Panc1 (cell line): ENCODE measurements at places on chromosomes 2 and 18.
A peak's percentile ranks its signal among the peaks of the same experiment; 100 is the strongest.

GRCh38 chr18:48742706-48743475 lies 204.1 kb downstream of the CTIF start:
- no peak for DNase-seq
- H3K36me3 ChIP-seq = no peaks in the 10 kb centered on the region
- no peaks in the 10 kb centered on the region for H3K27me3 ChIP-seq
- no peak overlapping the region for H3K27ac ChIP-seq

GRCh38 chr18:6755107-6755506 lies 25.6 kb downstream of the ARHGAP28 start:
- DNase-seq = no peak
- no peak overlapping the region for H3K27ac ChIP-seq
- no peaks in the 10 kb centered on the region for H3K27me3 ChIP-seq
- H3K36me3 ChIP-seq = no peaks in the 10 kb centered on the region

DNA sequence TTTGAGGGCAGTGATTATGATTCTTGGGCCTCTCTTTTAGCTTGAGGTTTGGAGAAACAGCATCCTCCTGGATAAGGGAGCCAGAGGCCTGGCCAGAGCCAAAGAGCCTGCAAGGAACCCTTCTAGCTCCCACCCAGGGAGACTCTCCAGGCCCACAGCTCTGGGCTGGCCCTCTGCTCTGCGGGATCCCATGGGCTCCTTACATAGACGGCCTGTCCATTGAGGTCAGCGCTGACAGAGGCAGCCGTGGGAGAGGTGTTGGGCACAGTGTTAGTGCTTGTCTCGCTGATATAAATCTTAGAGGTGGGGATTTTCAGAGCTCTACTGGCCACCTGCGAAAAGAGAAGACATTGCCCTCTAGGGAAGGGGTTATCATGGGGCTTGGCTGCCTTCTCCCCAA lies 67.2 kb downstream of the XDH start:
- no peaks in the 10 kb centered on the region for H3K4me1 ChIP-seq
- no peaks in the 10 kb centered on the region for H3K27me3 ChIP-seq
- no peak overlapping the region for H3K4me3 ChIP-seq
- H3K36me3 ChIP-seq = no peaks in the 10 kb centered on the region
- no peak for DNase-seq
- no peak overlapping the region for H3K27ac ChIP-seq

- no peaks in the 10 kb centered on the region for H3K4me1 ChIP-seq
- peaks cover 8% of the 10 kb centered on the region; the same call in 1 of the 2 replicates for H3K36me3 ChIP-seq
- H3K4me3 ChIP-seq = no peak overlapping the region
- no peak overlapping the region for H3K27ac ChIP-seq
These were observed 98.9 kb upstream of the ITGB6 start for GRCh38 chr2:160298960-160299359.

GRCh38 chr18:11946756-11947155 lies 34.6 kb upstream of the IMPA2 start:
- H3K27me3 ChIP-seq = no peaks in the 10 kb centered on the region
- DNase-seq = no peak
- H3K4me3 ChIP-seq = peak overlapping the region; percentile 65
- no peaks in the 10 kb centered on the region for H3K36me3 ChIP-seq
- peaks cover 20% of the 10 kb centered on the region for H3K4me1 ChIP-seq

DNA sequence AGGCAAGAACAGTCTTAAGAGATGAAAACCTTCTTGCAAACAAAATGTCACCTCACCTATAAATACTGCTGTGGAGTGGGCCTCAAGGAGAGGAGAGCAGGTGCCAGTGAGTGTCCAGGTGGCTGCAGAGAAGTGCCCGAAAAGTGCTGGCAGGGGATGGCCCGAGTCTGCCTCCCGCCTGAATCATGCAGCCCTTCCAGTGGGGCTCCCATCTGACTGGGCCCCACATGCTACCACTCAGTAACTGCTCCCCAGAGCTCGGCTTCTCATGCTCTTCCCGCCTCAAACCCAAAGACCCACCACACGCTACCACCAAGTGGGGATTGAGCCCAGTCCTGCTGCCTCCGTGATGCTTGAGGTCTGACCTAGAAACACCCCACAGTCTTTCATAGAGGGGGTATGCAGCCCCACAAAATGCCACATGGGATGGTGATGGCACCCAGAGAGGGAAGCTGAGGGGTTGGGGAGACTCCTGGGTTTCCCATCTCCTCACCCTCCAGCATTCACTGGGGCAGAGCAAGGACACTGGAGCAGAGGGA lies 7.4 kb downstream of the HS6ST1 start:
- H3K27me3 ChIP-seq = no peaks in the 10 kb centered on the region
- peaks cover 4% of the 10 kb centered on the region; the same call in 1 of the 2 replicates for H3K4me1 ChIP-seq

DNA sequence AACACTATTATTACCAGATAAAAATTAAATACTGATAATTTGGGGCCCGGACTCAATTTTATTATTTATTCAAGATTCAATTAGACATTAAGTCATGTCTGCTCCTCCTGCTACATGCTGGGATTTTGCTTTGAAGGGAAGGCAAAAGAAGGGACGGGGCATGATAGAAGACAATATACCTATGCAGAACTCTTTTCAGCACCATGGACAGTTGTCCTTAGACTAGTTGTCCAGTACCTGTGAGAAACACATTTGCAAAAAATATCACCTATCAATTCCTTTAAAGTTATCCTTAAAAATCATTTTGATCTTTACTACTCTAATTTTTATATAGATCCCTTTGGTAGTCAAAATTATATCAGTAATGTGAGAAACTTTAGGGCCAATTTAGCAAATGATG lies 100.2 kb upstream of the SULT1C3 start:
- no peak for DNase-seq
- H3K4me3 ChIP-seq = no peak overlapping the region
- no peaks in the 10 kb centered on the region for H3K4me1 ChIP-seq
- no peaks in the 10 kb centered on the region for H3K27me3 ChIP-seq
- H3K36me3 ChIP-seq = no peaks in the 10 kb centered on the region

DNA sequence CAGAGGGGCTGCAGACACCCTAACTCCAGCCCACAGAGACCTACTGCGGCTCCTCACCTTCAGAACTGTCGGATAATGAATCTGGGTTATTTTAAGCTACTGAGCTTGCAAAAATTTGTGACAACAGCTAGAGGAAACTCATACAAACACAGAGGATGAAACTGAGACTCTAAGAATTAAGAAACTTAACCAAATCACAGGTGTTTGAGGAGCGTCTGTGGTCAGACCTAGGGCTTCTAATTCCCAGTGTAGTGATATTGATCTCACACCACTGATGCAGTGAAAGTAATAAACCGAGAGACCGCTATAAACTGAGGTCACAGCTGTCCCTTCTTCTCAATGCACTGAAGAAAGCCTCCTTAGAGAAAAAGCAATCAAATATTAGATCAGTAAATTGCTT lies 110.1 kb downstream of the RGPD3 start:
- DNase-seq = no peak
- no peaks in the 10 kb centered on the region for H3K36me3 ChIP-seq
- 0 out of 2 replicates have a peak, but pooled peaks cover 2% of the 10 kb centered on the region for H3K27me3 ChIP-seq
- no peak overlapping the region for H3K4me3 ChIP-seq
- H3K4me1 ChIP-seq = no peaks in the 10 kb centered on the region
- no peak overlapping the region for H3K27ac ChIP-seq

DNA sequence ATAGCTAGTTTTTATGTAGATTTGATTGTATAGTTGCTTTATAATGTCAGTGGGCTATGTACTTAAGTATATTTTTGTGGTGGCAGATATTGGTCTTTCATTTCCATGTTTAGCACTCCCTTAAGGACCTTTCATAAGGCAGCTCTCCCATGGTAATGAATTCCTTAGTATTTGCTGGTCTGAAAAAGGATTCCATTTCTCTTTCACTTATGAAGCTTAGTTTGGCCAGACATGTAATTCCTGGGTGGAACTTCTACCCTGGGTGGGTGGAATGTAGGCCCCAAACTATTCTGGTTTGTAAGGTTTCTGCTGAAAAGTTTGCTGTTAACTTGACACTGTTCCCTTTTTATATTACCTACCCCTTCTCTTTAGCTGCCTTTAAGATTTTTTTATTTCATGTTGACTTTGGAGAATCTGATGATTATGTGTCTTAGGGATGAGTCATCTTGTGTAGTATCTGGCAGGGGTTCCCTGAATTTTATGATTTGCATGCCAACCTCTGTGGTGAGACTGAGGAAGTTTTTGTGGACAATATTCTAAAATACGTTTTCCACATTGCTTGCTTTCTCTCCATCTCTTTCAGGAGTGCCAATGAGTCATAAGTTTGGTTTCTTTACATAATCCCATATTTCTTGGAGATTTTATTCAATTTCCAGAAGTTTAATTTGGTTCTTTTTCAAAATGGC lies 65.4 kb upstream of the VRK2 start:
- H3K36me3 ChIP-seq = no peaks in the 10 kb centered on the region
- H3K4me1 ChIP-seq = no peaks in the 10 kb centered on the region
- no peak for DNase-seq
- no peak overlapping the region for H3K27ac ChIP-seq
- H3K4me3 ChIP-seq = no peak overlapping the region
